ENCODE measurements at places on chromosomes 3 and 15. TPM values are rescaled to one million over a fixed set of nuclear protein-coding genes. Genes with fewer than 3 reads are reported as not detected.

The MGLL gene
- 62.9 TPM for total RNA-seq

The GABRA5 gene
- 81.1 TPM for total RNA-seq

The DNAJB11 gene
- total RNA-seq = 67.1 TPM

The SUMF1 gene
- total RNA-seq = 21.7 TPM

The CEP152 gene
- total RNA-seq = 7.6 TPM

The SPATA12 gene
- 0.44 TPM for total RNA-seq

The SLC2A2 gene
- total RNA-seq = not detected

All from A549 treated with CpdA at 1 μM for 4 hours (cell line).